ENCODE measurements at places on chromosomes 7 and 10.
A peak's percentile ranks its signal among the peaks of the same experiment; 100 is the strongest.

DNA sequence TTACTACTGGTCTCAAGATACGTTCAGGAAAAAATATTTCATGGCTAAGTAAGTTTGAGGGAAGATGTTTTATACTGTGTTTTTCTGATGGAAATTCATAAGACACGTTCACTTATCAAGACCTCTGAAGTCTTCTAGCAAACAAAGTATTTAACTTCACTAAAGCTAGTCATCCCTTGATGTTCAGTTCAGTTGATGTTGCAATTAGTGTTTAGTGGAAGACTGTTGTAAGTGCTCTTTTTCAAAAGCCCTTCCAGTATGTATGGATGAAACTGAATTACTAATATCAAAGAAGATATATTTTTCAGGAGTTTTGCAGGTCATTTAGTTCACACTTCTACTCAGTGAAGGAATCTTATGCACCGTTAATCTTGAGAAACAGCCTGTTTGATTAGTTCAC, 25.1 kb downstream of the CUL1 start:
- H3K36me3 ChIP-seq = no peaks in the 10 kb centered on the region
- DNase-seq = no peak
- no peak overlapping the region for H3K4me3 ChIP-seq
- peaks cover 57% of the 10 kb centered on the region for H3K4me1 ChIP-seq
- H3K27me3 ChIP-seq = no peaks in the 10 kb centered on the region

DNA sequence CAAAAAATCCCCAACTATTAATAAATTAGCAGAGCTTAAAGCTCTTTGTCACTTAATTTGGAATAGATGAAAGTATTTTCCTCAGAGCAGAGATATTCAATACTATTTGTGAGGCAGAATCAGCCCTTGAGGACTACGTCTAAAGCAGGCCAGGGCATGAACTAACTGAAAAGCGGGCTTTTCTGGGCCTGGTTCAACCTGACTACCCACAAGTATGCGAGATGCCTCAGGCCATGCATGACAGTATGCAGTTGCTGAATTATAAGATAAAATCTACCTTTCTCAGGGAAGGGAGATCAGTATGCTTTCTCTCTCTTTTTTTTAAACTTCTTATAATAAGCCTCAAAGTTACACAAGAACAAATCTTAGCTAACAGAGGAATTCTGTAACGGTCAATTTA, 20.1 kb downstream of the TMEM168 start:
- H3K4me1 ChIP-seq = no peaks in the 10 kb centered on the region
- no peaks in the 10 kb centered on the region for H3K27me3 ChIP-seq
- H3K27ac ChIP-seq = no peak overlapping the region
- no peak overlapping the region for H3K4me3 ChIP-seq
- DNase-seq = no peak

DNA sequence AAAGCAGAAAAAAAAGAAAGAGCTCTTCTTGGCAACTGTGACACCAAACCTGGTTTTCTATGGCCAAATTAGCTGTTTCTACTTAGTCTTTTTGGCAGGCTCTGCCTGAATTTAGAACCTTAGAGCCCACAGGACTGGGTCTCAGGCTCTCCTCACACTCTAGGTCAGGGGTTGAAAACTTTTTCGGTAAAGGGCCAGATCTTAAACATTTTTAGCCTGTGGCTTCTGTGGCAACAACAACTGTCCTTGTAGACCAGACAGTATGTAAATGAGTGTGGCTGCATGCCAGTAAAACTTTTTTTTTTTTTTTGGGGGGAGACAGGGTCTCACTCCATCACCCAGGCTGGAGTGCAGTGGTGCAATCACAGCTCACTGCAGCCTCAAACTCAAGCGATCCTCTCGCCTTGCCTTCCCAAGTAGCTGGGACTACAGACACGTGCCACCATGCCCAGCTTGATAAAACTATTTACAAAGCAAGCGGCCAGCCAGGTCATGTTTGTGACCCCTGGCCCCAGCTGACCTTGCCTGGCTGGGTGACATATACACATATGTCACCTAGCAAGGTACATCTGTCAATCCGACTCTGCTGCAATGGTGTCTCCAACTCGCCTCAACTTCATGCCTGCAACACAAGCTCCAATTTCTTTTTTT, 17.4 kb downstream of the KPNA7 start:
- H3K4me3 ChIP-seq = no peak overlapping the region
- no peak overlapping the region for H3K27ac ChIP-seq
- H3K4me1 ChIP-seq = no peaks in the 10 kb centered on the region
- no peak for DNase-seq

DNA sequence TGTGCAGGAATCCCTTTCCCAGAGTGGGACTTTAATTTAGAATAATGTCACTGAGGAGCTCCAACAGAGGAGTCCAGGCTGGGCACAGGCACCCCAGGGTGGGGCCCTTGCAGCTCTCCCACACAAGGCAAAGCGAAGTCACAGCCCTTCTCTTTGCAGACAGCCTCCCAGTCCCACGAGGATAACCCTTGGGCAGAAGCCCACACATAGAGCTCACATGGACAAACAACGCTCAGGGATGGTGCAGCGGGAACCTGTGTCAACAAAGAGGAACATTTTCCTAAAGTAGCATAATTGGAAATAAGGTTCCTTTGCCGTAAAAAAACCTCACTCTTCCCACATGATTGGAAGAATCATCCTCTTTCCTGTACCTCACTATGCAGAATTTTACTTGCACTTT, 29.3 kb upstream of the GGCT start:
- no peak overlapping the region for H3K4me3 ChIP-seq
- H3K27ac ChIP-seq = no peak overlapping the region
- H3K36me3 ChIP-seq = no peaks in the 10 kb centered on the region

DNA sequence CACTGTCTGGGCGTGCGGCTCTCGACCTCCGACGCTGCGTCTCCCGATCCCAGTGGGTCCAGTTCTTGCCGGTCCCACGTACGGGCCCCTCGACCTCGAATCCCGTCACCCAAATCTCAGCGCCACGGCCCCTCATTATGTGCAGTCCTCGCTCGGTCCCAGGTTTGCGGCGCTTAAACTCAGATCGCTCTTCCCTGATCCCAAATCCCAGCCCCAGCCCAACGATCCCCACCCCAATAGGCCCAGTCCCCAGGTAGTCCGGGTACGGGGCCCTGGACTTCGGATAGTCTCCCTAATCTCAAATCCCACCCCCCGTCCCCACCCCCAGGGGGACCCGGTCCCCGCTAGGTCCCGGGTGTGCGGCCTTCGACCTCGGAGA, 666 bp downstream of the HNRNPF start:
- H3K27ac ChIP-seq = peak overlapping the region; percentile 99
- peaks cover 6% of the 10 kb centered on the region for H3K36me3 ChIP-seq
- H3K4me1 ChIP-seq = peaks cover 32% of the 10 kb centered on the region
- no peaks in the 10 kb centered on the region for H3K27me3 ChIP-seq
- peak overlapping the region; percentile 91 for H3K4me3 ChIP-seq

DNA sequence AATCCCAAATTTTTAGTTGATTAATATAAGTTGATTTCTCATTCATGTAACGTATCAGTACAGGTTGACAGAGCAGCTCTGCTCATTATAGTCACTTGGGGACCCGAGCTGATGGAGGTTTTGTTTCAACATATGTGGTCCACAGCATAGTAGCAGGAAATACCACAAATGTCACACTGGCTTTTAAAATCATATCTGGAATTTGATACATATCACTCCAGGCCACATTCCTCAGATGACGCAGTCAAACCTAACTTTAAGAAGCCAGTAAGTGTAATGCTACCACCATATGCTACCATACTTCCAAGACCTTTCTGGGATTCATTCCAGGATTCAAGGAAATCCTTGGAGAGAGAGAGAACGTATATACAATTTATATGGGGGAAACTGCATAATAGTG, 156.3 kb downstream of the PHF14 start:
- H3K27ac ChIP-seq = no peak overlapping the region
- no peak overlapping the region for H3K4me3 ChIP-seq
- DNase-seq = no peak
- H3K27me3 ChIP-seq = no peaks in the 10 kb centered on the region
- peaks cover 7% of the 10 kb centered on the region for H3K36me3 ChIP-seq

DNA sequence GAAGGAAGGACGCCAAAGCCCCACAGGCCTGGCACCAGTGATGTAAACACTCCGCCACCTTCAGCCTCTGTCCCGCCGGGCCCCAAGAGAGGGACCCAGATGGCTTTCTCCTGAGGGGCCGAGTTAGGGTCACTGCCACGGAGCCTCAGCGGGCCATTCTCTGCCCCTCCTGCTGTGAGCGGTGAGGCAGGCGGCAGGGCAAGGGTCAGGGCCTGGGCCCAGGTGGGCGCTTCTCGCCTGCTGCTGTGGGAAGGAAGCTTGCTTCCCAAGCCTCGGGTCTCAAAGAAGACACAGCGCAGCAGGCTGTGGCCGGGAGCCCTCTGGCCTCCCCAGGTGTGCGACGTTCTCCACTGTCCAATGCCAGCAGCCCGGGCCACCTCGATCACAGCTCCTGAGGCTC, 84.8 kb downstream of the PROSER2 start:
- no peak overlapping the region for H3K4me3 ChIP-seq
- DNase-seq = no peak
- H3K27me3 ChIP-seq = no peaks in the 10 kb centered on the region
- H3K27ac ChIP-seq = no peak overlapping the region

DNA sequence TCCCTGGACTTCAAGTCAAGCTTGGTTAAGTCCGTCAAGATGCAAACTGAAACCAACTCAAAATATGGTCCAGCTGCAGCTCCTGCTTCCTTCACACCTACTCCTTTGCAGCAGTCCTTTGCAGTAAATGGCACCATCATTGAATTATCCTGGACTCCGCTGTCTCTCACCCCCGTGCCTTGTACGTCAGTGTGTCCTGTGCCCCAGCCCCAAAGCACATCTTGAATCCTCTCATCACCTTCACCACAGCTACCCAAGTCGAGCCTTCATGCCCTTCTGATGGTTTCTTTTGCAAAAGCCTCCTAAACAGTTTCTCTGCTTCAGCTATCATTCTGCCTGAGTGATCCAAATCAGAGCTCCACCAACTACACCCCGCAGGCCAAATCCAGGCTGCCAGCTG, 88.4 kb upstream of the LEP start:
- H3K4me1 ChIP-seq = no peaks in the 10 kb centered on the region
- no peaks in the 10 kb centered on the region for H3K36me3 ChIP-seq
- no peak for DNase-seq
- peaks cover 8% of the 10 kb centered on the region for H3K27me3 ChIP-seq
- H3K4me3 ChIP-seq = no peak overlapping the region

DNA sequence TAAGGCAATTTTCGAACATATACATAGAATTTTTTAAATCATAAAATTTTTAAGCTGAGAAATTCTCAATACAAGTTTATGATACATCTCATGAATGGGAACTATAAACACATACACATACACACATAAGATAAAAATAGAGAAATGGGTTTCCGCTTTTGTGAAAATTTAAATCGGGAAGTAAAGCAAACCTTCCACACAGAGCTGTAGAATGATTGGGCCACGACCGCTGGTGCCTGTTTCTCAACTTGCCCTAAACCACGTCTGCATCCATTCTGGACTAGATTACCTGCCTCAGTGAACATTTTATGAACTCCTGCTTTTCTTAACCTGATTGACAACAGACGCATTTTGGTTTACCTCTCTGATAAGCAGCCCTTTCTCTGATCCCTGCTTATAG, 264.4 kb downstream of the SKAP2 start:
- no peaks in the 10 kb centered on the region for H3K36me3 ChIP-seq
- no peak overlapping the region for H3K27ac ChIP-seq
- no peak overlapping the region for H3K4me3 ChIP-seq
- H3K27me3 ChIP-seq = no peaks in the 10 kb centered on the region
- no peak for DNase-seq

- no peak overlapping the region for H3K4me3 ChIP-seq
- DNase-seq = no peak
- peaks cover 10% of the 10 kb centered on the region for H3K27me3 ChIP-seq
- no peaks in the 10 kb centered on the region for H3K4me1 ChIP-seq
- no peaks in the 10 kb centered on the region for H3K36me3 ChIP-seq
Measured at GRCh38 chr10:104479906-104480593, 126.4 kb downstream of the CFAP58 start.

GRCh38 chr10:103980288-103980906, 13.5 kb downstream of the SLK start:
- H3K36me3 ChIP-seq = no peaks in the 10 kb centered on the region
- H3K4me3 ChIP-seq = no peak overlapping the region
- H3K4me1 ChIP-seq = peaks cover 4% of the 10 kb centered on the region
- no peak for DNase-seq
- H3K27me3 ChIP-seq = no peaks in the 10 kb centered on the region

- H3K27me3 ChIP-seq = no peaks in the 10 kb centered on the region
- H3K36me3 ChIP-seq = no peaks in the 10 kb centered on the region
- no peak overlapping the region for H3K4me3 ChIP-seq
- H3K4me1 ChIP-seq = no peaks in the 10 kb centered on the region
Measured at GRCh38 chr7:18770154-18770811, 274.7 kb downstream of the HDAC9 start.

DNA sequence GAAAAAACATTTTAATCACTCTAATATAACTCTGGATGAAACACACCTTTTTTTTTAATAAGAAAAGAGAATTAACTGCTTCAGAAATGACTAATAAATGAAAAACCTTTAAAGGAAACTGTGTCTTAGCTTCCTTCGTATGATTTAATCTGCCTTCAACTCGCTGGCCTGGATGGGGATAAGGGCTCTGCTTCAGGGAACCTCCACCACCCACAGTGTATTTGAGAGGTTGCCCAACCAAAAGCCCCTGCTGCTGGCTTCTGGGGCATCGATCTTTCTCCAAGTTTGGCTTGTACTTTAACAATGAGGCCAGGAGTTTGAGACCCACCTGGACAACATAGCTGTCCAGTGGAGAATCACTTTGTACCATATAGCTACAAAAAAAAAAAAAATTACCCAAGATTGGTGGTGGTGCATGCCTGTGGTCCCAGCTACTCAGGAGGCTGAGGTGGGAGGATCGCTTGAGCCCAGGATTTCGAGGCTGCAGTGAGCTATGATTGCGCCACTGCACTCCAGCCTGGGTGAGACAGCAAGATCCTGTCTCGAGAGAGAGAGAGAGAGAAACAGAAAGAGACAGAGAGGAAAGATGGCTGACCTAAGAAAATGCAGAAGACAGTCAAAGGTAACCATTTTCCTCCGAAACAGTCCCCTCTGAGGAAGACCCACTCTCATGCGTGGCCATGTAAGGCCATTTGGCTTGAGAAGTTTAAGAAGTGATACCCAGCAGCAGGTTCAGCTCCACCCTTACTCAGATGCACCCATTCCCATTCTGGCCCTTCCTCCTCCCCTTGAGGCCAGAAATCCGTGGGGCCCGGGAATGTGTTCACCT, 13.6 kb upstream of the LIMK1 start:
- no peaks in the 10 kb centered on the region for H3K27me3 ChIP-seq
- H3K36me3 ChIP-seq = no peaks in the 10 kb centered on the region
- no peak overlapping the region for H3K4me3 ChIP-seq
- H3K27ac ChIP-seq = no peak overlapping the region
- DNase-seq = peak; percentile 39
- H3K4me1 ChIP-seq = no peaks in the 10 kb centered on the region

- no peak overlapping the region for H3K27ac ChIP-seq
- no peak for DNase-seq
- no peak overlapping the region for H3K4me3 ChIP-seq
Measured at GRCh38 chr7:118059209-118059608, 124.8 kb upstream of the LSM8 start.

Measured in upper lobe of right lung (tissue), 1 donor.